ENCODE measurements at places on chromosomes 12 and 14.
A peak's percentile ranks its signal among the peaks of the same experiment; 100 is the strongest.

- no peak for DNase-seq
Observed at GRCh38 chr14:20830831-20831230, 28.2 kb upstream of the RNASE1 start.

DNA sequence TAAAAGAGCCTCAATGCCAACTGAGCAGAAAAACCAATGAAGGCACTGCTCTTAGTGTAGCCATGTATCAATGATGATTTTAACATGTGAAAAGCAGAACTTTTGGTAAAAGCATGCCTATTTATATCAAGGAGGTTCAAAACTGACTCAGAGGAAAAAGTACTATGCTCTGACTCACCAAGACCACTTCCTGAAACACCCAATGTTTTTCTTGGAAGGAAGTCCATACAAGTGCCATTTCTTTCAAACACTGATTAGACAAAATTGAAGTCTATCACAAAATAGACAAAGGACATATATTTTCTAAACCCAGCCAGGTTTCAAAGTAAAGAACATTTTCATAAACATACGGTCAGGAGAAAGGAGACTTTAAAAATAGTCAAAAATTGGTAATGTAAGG lies 88.6 kb downstream of the EPS8 start:
- peak; percentile 86 for DNase-seq

GRCh38 chr14:69439521-69440270 lies 41.2 kb downstream of the SLC39A9 start:
- no peak for DNase-seq

DNA sequence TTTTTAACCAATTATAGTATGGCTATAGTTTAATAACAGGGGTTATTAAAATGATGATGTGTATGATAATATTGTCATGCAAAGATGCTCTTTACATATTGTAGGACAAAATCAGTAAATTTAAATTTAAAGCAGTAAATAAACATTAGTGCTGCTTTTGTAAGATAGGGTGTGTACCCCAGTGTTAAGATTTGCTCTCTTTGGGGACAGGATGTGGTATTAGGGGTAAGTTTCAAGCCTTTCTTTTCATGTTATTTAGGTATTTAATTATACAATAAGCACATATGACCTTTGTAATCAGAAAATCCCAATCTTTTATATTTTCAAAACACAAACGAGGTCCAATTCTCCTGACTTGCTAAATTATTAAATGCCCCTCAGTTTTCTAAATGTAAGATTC lies 39.7 kb upstream of the RPH3A start:
- DNase-seq: no peak

DNA sequence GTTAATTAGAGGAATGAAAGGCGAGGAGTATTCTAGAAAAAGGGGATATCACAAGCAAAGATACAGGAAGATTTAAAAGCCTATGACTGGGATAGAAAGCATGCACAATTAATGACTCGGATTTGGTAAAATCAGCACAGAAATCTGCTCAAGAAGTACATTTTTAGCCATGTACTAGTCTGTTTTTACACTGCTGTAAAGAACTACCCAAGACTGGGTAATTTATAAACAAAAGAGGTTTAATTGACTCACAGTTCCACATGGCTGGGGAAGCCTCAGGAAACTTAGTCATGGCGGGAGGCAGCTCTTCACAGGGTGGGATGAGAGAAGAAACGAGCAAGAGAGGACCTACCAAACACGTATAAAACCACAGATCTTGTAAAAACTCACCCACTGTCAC lies 716.3 kb upstream of the MDGA2 start:
- DNase-seq: no peak

- DNase-seq: no peak
Observed at GRCh38 chr12:57063991-57064685, 14.2 kb upstream of the MYO1A start.

DNA sequence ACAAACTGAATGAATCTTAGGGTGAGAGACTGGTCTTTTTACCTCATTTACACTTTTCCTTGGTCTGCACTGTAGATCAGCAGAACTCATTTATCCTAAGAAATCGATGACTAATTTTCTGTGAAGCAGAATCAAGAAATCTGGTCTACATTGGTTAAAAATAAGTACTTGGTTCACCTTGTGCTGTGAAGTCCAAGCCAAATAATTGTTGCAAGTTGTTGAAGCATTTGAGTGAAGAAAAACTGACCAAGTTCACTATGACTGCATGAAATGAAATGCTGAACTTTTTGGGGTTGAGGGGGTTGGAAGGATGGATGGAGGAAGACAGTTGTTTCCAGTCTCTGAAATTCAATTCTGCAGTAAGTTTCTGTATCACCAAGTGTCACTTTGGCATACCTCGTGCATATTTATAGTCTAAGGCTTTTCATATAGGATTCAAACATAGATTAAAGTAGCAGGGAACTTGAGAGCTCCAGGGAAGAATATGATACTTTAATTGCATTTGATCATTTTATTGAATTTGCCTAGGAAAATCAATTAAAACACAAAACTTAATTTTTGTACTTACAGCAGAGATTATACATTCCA lies 75.0 kb downstream of the FAR2 start:
- DNase-seq: peak; percentile 35

GRCh38 chr14:51738754-51739153 lies 87.0 kb downstream of the FRMD6 start:
- no peak for DNase-seq

GRCh38 chr14:76252471-76252870 lies 100.7 kb downstream of the GPATCH2L start:
- no peak for DNase-seq

GRCh38 chr14:84643446-84643845 lies 886.5 kb upstream of the FLRT2 start:
- no peak for DNase-seq

DNA sequence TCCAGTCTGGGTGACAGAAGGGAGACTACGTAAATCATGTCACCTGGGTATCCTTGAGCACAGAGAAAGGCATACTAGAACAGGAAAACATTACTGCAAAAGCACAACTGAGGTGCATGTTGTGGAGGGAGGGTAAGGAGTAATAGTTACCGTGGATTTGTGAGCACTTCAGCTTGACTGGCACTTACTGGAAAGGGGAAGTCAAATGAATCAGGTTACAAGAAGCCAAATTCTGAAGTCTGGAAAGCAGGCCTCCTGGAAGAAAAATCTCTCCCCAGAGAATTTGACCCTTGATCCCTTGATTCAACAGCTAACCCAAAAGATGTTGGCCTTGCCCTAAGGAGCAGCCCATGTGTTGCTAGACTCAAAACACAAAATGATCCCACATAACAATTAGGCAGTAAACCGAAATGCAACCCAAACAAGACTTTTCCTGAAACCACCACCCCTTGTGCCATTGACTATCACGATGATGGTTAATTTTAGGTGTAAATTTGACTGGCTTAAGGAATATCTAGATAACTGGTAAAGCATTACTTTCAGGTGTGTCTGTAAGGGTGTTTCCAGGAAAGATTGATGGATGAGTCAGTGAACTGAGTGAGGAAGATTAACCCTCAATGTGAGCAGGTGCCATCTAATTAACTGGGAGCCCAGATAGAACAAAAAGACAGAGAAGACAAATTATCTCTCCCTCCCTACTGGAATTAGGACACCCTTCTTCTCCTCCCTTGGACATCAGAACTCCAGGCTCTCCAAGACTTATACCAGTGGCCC lies 108.8 kb downstream of the SLC25A21 start:
- no peak for DNase-seq

DNA sequence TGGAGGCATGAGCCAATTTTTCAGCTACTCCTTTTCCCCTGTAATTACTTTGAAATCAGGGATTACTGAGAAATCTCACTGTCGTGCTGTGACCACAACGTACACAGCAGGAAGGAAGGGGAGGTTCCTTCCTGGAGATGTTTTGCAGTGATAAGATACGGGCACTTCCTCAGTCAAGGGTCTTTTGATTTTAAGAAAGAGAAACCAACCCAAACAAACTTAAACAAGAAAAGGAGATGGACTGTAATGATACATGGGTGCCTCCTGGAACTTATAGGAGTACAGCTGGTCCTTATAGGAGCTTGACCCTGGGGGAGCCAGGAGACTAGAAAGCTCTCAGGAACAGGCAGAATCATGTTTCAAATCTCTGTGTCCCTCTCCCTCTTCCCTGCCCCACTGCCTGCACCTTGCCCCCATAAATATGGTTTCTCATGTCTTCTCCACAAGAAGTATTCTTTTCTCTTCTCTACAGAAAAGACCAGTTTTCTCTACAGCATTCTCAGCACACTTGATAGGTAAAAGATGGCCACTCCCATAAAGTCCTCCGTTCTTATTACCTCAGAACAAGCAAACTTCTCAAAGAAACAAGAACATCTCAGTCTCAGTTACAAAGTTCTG lies 281.1 kb upstream of the AMIGO2 start:
- no peak for DNase-seq

DNA sequence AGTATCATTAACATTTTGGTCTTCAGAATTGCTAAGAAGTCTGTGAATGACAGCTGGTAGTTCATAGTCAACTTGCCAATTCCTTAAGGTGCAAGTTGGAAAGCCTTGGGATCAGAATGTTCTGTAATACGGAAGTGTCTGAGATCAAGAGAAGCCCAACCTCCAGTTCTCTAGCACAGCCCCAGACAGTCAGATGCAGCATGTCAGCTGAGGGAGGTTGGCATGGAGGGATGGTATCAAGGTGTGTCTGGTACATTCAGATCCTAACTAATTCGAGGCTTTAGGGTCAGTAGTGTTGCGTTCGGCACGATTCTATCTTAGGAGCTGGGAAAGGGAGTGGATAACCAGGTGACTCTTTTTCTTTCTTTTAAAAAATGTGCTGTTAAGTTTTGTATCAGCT lies 38.3 kb downstream of the FNTB start:
- DNase-seq: no peak

DNA sequence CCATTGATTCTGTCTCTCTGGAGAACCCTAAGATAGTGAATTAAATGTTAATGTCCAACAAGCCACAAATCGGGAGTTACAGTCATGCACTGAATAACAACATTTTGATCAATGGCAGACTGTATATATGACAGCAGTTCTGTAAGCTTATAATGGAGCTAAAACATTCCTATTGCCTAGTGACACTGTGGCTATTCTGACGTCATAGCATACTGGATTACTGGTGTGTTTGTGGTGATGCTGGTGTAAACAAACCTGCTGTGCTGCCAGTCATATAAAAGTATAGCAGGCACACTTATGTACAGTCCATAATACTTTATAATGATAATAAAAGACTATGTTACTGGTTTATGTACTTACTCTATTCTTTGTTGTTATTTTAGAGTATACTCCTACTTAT lies 56.7 kb upstream of the BICD1 start:
- no peak for DNase-seq

DNA sequence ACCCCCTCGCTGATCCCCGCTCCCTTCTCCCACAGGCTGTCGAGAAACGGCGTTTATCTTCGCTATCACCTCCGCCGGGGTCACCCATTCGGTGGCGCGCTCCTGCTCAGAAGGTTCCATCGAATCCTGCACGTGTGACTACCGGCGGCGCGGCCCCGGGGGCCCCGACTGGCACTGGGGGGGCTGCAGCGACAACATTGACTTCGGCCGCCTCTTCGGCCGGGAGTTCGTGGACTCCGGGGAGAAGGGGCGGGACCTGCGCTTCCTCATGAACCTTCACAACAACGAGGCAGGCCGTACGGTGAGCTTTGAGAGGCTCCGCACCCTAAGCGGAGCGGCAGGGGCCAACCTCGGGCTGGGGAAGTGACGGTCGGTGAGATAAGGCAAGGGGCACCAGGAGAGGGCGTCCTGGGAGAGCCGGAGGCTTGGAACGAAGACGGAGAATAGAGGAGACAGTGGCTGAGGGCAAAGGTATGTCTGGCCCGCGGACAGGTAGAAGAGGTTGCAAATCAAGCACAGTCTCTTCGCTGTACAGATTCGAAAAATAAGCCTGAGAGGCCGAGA lies 2.3 kb downstream of the WNT1 start:
- DNase-seq: no peak

GRCh38 chr12:55970775-55971174 lies 3.1 kb upstream of the RAB5B start:
- DNase-seq: no peak

- no peak for DNase-seq
Observed at GRCh38 chr14:101755591-101756324, 5.8 kb upstream of the PPP2R5C start.

DNA sequence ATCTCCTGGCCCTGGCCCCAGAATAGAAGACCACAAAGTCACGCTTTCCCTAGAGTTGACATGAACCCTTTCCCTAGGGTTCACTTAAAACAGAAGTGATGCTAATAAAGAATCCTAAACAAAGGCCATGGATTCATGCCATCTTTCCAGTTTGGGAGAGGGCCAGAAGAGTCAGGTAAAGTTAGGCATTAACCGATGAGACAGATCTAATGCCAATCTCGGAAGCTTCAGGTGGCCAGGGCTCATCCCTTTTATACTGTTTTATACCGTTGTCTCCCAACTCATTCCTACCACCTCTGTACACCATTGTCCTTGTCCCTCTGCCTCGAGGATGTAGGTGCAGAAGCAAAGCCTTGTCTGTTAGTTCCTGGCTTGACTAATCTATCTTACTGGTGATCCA lies 22.8 kb upstream of the ACTR10 start:
- DNase-seq: no peak

DNA sequence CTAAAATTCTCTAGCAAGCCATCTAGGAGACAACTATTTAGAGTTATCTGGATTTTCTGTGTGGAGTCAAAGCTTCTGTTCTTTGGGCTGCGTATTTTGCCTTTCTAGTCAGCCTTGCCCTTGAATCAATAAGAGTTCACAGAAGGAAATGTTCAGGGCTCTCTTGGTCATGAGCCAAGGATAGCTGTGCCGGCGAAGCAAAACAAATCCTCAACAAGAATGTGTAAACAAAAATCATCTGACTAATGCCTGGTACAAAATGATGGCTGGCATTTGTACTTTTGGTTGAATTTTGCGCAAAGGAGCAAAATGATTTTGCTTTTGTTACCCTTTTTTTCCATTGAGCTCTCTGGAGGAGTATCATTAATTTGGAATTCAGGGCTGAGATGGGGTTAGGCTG lies 171.1 kb downstream of the DACT1 start:
- DNase-seq: peak; percentile 82

GRCh38 chr14:38211255-38211735 lies 3.6 kb downstream of the SSTR1 start:
- DNase-seq: no peak

DNA sequence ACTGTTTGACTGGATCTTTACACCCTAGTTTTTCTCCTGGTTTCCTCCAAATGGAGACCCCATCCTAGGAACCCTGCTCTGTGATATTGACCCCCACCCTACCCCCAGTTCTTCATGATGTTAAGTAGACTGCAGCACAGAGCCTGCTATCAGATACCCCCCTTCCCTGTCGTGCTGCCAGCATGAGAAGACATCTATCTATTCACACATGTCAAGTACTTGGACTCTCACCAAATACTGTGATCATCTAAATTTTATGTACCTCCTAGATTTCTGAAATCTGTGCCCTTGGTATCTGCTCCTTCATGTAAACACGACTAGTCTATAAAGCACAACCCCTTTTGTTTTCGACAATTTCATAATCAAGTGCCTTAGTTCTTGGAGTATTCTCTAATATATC lies 38.9 kb downstream of the FERMT2 start:
- no peak for DNase-seq

- DNase-seq: no peak
Observed at GRCh38 chr14:97948841-97949240, 1151.7 kb downstream of the VRK1 start.

- DNase-seq: no peak
Observed at GRCh38 chr12:85825746-85826145, 10.5 kb downstream of the RASSF9 start.

Measured in adipocyte (in vitro differentiated cells).